Glomerular endothelial cell (primary cell): ENCODE measurements at places on chromosomes 6 and 20.

DNA sequence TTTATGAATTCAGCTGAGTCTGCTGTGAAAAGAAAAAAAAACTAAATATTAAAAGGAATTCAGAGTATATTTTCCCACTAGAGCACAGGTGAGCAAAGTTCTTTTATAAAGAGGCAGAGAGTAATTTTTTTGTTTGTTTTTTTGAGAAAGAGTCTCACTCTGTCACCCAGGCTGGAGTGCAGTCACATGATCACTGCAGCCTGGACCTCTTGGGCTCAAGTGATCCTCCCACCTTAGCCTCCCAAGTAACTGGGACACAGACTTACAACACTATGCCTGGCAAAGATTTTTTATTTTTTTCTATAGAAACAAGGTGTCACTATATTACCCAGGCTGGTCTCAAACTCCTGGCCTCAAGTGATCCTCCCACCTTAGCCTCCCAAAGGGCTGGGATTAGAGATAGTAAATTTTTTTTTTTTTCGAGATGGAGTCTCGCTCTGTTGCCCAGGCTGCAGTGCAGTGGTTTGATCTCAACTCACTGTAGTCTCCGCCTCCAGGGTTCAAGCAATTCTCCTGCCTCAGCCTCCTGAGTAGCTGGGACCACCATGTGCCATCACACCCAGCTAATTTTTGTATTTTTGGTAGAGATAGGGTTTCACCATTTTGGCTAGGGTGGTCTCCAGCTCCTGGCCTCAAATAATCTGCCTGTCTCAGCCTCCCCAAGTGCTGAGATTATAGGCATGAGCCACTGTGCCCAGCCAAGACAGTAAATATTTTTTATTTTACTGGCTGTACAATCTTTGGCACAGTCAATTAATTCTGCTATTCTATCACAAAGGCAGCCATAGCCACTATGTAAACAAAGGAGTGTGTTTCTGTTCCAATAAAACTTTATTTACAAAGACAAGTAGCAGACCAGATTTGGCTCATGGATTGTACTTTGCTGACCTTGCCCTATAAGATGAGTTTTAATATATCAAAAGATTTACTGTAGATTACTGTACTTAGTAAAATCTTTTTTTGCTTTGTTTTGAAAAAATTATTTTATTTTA is 14.5 kb upstream of the B4GALT5 start:
- DNase-seq = no peak

DNA sequence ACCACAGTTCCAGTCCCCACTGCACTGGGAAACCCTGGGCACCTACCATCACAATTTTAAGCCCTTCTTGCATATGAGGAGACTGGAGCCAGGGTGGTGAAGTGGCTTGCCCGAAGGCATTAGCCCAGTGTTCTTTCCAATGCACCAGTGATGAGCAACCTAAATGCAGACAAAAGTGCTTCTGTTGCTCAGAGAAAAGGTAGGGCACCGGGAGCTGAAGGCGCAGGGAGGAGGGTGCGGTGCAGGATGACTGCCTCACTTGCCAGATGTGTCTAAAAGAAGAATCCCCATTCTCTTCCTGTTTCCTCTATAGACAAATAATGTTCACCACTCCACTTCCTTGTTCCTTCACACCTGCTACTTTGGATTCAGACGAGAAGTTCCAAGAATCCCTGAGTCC is 86.5 kb downstream of the QRSL1 start:
- DNase-seq = no peak

GRCh38 chr6:148935705-148936435 is 189.0 kb downstream of the UST start:
- DNase-seq = no peak

DNA sequence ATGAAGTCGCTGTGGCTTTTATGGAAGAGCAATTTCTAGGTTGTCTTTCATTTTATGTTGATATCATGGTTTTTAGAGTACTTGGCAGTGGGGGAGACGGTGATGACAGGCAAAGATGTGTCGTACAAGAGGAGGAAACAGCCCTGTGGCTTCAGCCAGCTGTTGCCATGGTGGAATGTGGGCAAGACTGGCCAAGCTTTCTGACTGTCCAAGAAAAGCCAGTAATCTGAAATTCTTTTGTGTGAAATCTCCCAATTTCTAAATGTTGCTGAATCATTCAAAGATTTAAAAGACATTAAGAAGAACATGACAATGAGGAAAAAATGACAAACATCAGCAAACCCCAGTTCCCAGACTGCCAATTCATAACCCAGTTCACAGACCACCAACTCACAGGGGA is 23.1 kb downstream of the PFDN4 start:
- DNase-seq = no peak

GRCh38 chr6:170063851-170064602 is 226.9 kb downstream of the DLL1 start:
- DNase-seq = no peak

GRCh38 chr20:46202766-46203509 is 84.8 kb downstream of the CD40 start:
- DNase-seq = no peak

DNA sequence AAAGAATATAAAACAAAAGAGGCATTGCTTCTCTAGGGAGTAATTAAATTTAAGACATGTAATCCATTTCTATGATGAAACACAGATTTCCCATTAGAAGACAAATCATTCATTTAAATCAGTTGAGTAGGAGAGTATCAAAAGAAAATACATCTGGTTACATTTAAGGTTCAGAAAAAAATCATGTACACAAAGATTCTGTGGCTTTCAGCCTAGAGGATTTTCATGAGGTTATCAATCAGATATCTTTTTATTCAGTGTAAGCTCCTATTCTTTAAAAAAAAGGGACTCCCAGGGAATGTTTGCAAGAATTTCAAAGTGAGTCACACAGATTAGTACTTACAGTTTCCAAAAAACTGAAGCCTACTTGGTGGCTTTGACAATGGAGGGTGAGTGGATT is 24.9 kb downstream of the COL21A1 start:
- DNase-seq = no peak

- no peak for DNase-seq
Measured at GRCh38 chr6:140181876-140182275, 807.4 kb upstream of the CITED2 start.

DNA sequence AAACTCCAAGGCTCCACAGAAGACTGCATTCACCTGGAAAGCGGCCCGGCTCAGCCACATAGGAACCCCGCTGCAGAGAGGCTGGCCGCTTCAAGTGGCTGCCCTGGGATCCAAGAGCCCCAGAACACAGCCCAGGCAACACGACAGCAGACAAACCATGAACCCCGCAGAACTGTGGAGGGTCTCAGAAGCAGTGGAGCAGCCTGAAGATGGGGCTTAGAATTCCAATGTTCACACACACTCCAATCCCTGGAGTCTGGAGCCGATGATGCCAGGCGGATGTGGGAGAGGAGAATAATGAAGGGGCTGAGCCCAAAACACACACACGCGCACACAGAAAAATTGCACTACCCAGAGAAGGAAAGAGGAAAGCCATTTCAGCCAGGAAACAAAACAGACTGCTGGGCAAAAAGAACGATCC is 52.4 kb downstream of the NINL start:
- DNase-seq = no peak

GRCh38 chr6:33207552-33208090 is 679 bp upstream of the RING1 start:
- no peak for DNase-seq

DNA sequence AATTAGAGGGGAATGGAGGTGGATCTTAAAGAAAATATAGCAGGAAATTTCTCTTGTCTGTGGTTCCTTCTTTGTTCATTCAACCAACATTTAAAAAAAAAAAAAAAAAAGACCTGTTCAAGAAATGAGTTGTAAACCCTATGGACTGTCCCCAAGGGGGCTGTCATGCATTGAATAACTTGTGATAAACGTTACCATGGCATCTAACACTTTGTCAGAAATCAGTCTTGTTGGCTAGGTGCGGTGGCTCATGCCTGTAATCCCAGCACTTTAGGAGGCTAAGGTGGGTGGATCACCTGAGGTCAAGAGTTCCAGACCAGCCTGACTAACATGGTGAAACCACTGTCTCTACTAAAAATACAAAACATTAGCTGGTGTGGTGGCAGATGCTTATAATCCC is 381.7 kb downstream of the BCKDHB start:
- no peak for DNase-seq

DNA sequence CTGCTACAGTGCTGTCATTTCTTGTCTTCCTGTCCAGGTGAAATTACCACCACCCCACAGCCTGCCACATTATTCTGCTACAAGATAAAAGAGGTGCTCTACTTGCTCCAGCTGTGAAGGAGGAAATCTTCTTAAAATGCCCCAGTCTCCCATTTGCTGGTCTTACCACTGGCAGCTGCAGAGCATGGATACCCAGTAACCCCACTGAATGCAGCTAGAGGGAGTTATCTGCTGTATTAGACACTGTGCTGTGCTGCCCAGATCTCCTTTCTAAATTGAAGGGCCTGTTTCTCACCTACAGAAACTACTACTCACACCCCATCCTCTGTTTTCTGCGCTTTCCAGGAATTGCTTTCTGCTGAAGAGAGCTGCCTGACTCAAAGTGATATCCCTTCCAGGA is 517.8 kb downstream of the PKHD1 start:
- DNase-seq = no peak

DNA sequence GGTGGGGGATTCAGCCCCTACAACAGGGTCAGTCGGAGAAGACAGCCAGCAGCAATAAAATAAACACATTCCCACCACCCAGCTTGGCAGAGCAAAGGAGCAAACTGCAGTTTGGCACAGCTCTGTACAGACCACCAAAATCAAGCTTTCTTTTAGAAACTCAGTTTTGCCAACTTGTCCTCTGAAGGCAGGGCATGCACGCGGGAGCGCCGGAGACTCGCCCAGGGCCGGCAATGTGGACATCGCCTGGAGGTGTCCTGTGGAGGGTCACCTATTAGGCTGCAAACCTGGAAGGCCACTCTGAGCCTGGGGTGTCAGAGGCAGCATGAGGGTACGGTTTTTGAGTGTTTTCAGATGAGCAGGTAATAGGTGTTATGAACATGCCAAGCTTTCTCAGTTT is 34.7 kb downstream of the TMEM242 start:
- no peak for DNase-seq

DNA sequence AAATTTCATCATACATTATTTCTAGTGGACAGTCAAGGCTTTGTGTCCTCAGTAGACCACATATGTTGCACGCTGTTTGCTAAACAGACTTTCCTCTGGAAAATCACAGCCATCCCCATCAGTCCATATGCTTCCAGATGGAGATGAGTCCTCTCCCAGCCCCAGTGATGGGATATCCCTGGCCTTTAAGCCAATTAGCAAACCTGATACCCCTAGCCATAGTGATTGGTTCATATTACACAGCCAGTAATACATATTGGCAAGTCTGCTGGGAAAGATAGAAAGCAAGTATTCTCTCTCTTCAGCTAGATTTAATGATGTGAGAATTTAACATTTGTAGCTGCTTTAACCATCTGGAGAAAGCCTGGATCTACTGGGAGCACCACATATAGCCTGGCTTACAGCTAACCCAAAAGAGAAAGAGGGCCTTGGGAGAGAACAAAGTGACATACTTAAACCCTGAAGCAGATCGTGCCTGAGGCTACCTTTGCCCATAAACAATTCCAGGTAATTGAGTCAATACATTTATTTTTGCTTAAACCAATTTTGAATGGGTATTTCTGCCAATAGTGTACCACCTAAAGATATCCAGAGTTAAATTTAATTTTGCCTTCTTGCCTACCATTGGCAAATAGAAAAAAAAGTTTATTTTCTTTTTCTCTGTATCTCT is 103.5 kb upstream of the HIVEP1 start:
- no peak for DNase-seq

DNA sequence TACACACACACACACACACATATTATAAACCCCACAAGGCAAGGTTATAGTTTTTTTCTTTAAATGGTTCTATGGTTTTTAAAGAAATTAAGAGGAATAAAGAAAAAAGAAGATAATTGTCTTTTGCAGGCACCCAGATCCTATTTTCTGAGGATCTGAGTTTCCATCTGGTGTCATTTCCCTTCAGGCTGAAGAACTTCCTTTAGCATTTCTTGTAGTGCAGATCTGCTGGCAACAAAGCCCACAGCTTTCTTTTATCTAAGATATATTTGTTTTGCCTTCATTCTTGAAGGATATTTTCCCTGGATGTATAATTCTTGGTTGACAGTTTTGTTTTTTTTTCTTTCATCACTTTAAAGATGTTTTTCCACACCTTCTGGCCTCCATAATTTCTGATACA is 57.6 kb upstream of the PMEPA1 start:
- no peak for DNase-seq

DNA sequence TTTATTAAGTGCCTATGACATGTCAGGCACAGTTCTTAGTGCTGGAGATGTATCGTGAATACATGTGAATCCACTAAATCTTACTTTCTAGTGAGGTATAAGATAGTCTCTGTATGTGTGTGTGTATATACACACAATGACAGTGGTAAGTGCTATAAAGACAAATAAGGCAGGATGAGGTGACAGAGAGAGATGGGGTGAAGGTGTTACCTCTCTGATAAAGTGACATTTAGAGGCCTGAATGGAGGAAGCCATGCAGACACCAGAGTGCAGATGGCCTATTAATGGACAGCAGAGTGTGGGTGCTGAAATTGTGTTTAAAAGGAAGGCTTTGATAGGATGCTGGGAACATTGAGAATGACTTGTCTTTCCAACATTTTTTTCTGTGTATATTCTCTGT is 454.3 kb downstream of the CDC5L start:
- DNase-seq = no peak

- no peak for DNase-seq
Measured at GRCh38 chr6:25441663-25442270, 162.6 kb downstream of the CARMIL1 start.

DNA sequence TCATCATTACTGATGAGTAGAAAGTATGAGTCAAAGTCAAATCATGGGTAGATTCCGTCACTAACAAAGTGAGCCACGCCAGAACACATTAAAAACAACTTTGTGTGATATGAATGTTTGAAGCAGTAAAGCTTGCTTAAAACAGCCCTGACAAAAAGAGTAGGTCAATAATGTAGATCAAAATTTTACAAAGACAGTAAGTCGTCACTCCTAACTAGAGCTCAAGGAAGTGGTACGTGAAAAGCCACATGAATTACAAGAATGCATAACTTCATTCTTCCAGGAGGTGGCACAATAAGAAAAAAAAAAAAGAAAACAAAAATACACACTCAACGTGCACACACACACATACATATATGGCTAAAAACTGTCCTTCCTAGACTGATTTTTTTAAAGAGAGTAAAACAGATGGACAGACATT is 69.9 kb downstream of the HACE1 start:
- DNase-seq = no peak

- no peak for DNase-seq
Measured at GRCh38 chr6:72524011-72524645, 97.7 kb upstream of the KCNQ5 start.

DNA sequence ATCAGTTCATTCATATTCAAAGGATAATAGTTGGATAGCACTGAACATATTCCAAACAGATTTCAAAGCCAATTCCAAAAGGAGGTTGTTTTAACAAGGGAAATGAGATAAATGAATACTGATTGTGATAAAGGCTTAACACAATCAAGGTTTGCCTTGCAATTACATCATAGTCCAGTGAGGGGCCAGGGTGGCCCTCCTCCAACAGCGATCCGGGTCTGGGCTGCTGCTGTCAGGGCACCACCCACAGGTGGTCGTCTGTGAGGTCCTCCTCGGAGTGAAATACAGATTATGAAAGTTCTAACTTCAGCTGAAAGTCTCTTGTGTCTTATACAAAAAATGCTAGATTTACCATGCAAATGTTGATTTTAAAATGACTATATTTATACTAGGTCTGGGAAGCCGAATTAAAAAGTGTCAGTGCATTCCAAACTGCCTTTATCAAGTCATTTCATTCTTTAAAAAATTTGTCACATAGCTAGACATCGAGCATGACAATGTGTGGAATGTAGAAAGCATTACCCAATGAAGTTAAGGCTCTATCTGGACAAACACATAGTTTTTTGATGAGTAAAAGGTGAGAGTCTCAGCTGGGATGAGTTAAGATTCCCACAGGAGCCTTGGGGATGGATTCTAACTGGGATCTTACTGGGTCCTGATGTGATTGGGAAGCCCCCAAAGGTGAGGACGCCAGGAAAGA is 65.9 kb upstream of the SLC22A23 start:
- no peak for DNase-seq
